ENCODE measurements at places on chromosomes 6 and 20. TPM values are rescaled to one million over a fixed set of nuclear protein-coding genes. Genes with fewer than 3 reads are reported as not detected.

GRCh38 chr6:22613695-22614094, 44.3 kb downstream of the HDGFL1 start:
- DNase-seq, result no peak

DNA sequence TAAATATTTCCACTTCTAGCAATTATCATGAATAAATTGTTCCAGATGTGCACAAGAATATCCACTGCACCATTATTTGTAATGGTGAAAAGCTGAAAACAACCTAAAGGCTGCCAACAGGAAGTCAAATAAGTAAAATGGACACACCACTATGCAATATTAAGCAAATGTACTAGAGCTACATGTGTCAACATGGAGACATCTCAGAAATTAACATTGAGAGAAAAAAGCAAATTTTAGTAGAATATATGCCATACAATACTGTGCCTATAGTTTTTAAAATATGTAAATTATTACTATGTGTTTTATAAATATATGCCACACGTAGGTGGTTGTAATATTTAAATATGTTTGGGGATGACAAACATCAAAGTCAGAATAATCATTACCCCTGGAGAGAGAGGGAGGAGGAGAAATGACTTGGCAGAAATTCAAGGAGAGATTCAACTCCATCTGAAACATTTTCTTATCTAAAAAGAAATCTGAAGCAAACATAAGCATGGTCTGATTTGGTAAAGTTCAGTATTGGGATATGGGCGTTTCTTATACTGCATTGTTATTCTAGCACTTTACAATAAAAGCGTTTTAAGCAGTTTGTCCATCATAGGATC, 475.5 kb downstream of the QKI start:
- DNase-seq, result no peak

GRCh38 chr6:57017841-57018240, 28.7 kb upstream of the KIAA1586 start:
- DNase-seq, result no peak

- no peak for DNase-seq
Observed at GRCh38 chr20:49386848-49387580, 95.5 kb downstream of the KCNB1 start.

DNA sequence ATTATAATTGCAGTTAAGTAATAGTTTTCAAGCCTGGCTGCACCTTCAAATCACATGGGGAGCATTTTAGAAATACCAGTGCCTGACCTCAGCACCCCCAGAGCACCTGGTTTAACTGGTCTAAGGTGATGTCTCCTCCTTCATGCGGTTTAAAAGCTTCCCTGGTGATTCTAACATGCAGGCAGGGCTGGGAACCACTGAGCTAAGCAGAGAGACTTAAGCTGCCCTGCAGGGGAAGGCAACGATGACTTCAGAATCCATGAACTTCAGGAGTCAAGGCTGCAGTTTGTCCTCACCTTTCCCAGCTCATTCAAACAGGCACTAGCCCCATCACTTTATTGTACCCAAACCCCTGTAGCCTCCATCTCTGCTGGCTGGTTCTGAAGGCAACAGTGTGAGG, 6.1 kb upstream of the DTNBP1 start:
- no peak for DNase-seq

The NKX2-2 gene
- total RNA-seq, result not detected

The SCAF8 gene
- total RNA-seq, result 37.8 TPM

The ZNF165 gene
- 3.7 TPM for total RNA-seq

Data from vagina (tissue), 2 donors.